NCI-H1105 (cell line): ENCODE measurements at places on chromosomes 1 and 21.

DNA sequence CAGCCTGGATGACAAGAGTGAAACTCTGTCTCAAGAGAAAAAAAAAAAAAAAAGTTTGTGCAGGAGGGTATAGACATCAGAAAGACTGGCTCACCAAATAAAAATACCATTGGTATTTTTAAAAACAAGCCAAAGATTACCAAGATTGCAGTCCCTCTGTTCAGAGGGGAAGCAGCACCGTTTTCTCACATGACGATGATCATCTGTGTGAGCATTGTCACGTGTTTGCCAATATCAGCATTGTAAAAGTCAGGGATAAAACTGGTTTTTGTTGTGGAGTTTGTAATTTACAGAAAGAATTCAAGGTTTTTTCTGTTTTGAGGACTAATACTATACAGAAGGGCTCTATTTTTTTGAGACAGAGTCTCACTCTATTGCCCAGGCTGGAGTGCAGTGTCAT, 26.5 kb downstream of the ZNF362 start:
- no peak for DNase-seq

DNA sequence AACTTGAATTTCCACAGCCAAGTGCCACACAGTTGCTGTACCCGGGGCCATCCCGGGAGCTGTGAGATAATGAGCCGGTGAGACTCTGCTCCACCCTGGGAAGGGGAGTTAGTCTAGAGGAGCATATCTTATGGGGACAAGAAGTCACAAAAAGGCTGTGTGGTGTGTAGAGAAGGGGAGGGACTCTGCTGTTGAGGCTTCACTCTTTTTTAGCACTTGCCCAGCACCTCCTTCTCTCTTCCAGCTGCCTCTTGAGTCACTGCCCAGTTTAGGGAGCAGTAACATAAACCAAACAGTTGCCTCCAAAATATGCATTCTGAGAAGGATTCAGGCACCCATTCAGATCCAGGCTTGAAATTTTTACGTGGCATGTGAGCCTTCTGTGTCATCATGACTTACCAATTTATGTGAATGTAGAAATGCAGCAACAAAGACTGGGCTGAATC, 744 bp upstream of the WDR26 start:
- no peak for DNase-seq

DNA sequence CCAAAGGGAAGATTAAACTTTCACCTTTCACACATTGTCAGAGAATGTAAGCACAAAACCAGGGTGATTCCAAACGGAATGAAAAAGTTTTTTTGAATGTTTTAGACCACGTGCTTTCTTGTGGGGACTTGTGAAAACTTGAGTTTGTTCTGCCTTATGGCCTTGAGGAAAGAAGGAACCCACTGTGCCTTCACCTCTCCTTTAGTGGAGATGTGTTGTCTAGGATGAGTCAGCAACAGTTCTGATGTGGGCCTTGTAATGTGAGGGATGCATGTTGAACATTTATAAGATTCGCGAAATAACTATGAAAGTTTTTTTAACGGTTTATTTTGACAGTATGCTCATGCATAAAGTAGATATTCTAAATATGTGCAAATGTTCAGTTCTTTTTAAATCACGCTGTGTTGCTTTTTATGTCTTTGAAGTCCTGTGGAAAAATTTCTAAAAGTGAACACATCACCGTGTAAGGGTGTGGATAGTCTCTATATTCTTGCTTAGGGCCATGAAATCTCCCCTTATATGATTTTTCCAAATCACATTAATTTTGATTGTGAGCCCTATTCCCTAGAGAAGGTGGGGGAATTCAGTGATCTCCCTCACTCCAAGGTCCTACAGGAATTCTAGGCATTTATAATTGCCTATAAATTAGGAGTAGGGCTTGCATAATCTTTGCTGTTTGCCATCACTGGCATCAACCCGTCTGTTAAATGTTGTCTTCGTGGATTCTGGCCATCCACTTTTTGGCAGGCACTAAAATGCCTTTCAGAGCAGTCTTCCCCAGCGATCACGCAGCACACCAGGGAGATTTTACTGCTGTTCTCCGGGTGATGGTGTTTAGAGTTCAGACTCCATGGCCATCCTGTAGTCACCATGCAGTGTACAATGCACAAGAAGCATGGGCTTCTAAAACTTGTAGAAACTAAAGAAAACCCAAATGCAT, 47.4 kb downstream of the PLA2G4A start:
- no peak for DNase-seq

DNA sequence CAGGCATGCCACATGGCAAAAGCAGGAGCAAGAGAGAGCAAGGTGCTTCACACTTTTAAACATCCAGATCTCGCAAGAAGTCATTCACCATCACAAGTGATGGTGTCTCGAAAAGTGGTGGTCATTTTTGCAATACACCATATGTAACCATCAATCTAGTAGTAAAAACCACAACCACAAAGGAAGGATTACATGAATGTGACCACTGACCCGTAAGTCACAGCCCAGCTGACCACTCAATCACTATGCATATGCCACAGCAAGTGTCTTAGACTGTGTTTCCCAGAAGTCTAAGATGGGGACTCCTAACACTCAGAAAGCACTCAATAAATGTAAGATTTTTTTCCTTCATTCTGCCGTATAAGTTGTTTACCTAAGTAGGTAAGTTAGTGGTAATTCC, 76.9 kb downstream of the FH start:
- DNase-seq, result no peak

DNA sequence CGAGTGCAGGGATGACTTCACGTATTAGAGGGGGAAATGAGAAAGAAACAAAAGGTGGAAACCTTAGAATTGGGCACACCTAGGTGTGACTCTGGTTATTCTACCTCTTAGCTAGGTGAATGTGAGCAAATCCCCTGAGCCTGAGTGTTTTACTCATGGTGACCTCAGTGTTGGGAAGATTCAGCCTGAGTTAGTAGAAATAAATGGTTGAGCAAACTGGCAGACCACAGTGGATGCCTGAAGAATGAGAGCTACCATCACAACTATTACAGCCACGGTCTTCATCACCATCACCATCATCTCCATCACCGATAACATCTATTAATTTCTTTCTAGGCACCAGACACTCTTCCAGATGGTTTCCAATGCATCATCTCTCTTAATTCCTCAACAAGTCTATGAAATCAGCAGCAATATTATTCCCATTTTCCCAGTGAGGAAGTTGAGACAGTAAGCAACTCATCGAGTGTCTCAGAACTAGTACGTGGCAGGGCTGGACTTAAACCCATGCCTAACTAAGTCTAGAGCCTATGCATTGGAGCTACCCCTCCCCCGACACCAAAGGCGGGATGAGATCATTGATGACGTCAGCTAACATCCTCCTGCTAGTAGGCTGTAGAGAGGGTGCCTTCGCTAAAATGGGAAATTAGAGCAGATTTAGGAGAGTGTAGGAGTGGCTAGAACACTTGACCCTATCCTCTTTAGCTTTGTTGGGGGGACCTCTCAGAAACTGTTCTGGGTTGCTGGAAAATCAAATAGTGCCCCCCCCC, 7.9 kb upstream of the KAZN start:
- no peak for DNase-seq

- no peak for DNase-seq
These were observed 18.5 kb downstream of the ETS2 start for GRCh38 chr21:38824124-38824822.

DNA sequence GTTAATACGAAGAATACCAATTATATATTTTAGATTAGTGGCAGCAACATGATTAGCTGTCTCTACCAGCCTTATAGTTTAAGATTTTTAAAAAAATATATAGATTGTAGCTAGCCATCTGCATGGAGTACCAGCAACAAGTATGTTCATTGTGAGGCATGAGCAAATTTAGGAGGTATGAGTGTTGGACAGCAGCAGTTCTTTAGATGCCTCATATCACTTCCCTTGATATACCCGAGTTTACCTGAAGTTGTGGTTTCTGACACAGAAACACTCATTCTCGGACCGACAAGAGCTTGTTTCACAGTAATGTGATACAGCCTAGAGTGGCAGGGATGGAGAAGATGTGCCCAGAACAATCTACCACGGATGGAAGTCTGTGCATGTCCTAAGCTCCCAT, 69.1 kb downstream of the RGS18 start:
- DNase-seq, result no peak

DNA sequence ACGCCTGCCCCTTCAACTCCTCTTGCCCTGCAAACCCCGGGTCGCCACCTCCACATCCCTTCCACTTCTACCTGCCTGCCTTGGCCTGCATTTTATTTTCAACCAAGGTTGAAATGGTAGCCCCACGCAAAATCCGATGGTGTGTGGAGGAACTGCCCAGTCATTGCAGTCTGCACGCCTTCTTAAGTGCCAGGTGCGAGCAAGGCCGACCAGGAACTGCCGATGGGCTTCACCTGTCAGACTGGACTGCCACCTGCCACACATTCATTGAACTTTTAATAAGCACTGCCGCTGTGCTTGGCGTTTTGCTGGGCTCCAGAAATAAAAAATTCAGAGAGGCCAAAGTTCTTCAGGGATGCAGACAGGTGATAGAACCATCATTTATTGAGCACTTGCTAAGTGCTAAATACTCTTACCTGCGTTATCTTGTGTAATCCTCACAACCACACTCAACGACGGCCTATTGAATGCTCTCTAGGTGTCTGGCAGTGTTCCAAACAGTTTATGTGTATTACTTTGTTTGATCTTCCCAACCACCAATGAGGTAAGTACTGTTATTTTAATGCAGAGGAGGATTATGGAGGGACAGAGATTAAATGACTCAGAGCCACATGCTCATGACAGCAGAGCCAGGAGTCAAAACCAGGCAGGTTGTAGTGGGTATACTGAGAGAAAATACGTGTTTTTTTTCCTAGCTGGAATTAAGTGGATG, 36.2 kb downstream of the CACHD1 start:
- peak; percentile 83 for DNase-seq

DNA sequence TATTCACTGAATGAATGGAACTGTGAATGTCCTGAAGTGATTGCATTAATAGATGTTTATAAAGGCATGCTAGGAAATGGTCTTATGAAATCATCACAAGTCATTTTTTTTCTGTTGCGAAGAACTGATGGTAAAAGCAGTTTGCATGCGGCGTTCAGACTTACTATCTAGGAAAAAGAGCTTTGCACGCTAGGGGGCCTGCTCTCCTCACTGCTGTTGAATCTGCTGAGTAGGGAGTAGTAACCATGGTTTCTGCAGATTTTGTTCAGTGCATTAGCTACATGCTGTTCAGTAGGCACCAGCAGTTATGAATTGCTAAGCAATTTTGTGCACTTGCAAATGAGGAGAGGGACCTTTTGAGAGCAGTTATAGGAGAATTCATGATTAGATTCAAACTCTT, 57.9 kb downstream of the CENPF start:
- no peak for DNase-seq

GRCh38 chr21:37877888-37878684, 38.2 kb downstream of the KCNJ6 start:
- no peak for DNase-seq

DNA sequence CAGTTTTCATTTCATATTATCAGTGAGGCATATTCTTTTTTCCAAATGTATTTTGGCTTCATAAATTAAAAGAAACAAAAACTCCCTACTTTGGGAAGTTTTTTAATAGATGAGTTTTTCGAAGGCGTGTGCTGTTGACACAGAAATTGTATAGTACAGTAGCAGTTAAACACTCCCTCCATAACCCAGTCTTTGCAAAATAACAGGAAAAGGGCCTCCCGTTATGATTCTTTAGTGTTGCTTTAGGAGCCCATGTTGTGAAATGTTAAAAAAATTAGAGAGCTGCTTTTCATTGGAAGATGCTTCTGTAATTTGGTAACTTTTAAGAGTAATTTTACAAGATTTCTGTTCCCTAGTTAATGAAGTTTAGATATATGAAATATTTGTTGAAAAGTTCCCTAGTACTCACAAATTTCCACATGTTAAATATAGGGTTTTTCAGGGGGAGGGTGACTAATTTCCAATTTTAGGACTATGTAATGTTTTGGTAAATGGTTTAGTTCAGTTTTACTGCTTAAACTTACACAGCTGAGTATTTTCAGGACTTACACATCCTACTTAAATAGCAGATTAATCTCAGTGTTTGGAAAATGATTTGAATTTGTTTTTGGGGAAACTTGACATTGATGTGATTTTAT, 2.0 kb downstream of the CAMSAP2 start:
- DNase-seq, result no peak

GRCh38 chr1:196997423-196997822, 20.1 kb downstream of the CFHR5 start:
- DNase-seq, result no peak

DNA sequence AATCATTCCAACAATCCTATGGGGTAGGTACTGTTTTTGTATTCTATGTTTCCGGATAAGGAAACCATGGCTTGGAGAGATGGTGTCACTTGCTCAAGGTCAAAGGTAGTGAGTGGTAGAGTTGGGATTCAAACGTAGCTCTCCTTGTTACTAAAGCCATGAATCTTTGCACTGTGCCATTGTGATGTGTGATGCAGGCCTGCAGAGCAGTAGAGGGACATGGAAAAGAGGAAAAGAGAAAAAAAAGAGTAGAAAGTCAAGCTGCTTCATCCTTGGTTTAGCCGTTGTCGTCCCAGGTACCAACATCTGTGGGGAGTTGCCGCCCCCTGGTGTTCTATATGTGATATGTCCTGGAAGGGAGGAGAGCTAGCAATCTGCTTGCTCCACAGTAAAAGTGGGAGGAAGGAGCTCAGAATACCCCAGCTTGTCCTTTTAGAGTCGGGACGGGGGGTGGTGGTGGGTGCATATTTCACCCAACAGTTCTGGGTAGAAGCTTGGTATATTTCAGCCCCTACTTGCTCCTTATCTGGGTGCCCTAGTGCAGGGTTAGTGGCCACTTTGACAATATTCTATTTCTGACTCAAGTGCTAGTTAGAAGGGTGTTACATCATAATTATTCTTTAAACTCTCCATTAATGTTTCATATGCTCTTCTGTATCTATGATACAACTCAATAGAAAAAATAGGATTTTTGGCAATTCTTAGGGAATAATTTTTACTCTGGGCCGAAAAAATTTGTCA, 98.4 kb downstream of the EBNA1BP2 start:
- peak; percentile 71 for DNase-seq

DNA sequence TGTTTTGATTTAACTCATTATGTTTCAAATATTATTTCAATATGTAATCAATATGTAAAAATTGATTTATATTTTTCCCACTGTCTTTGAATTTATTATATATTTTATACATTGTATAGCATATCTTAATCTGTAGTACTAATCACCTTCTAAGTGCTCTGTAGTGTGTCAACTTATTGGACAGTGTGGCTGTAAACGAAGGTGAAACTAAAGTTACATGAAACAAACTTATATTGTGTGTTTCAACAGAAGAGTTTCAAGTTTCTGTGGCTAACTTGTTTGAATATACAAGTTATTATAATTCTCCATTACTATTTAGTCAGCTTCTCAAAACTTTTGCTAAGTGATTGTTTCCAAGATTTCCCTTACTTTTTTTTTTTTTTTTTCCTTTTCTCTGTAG, 175.8 kb downstream of the DHRS3 start:
- DNase-seq, result no peak

DNA sequence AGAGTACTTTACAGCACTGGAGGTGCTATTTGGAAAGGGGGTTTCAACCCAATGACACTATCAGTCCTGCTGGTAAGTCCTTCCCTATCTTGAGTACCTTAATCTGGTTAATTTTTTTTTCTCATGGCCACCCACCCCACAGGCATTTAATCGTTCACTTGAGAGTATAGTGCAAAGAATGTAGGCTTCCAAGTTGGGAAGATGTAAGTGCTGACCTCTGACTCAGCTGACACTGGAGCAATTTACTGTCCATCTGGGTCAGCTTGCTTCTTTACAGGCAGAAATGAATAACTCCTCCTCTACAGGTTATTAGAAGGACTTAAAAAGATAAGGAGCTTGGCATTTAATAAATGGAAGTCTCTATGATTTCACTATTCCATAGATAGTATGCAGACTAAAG, 89.6 kb downstream of the AK5 start:
- no peak for DNase-seq

- DNase-seq, result no peak
These were observed 130.2 kb downstream of the NR5A2 start for GRCh38 chr1:200157715-200158114.

- no peak for DNase-seq
These were observed 10.9 kb downstream of the NR5A2 start for GRCh38 chr1:200038325-200038980.
